ENCODE measurements at places on chromosomes 12 and 14.

- no peak for DNase-seq
These were observed 42.4 kb downstream of the DUSP16 start for GRCh38 chr12:12520273-12520672.

- DNase-seq = no peak
These were observed 292.4 kb downstream of the DUSP6 start for GRCh38 chr12:89059721-89060541.

GRCh38 chr14:92897922-92898565 is 24.9 kb upstream of the CHGA start:
- DNase-seq = no peak

- no peak for DNase-seq
These were observed 33.9 kb downstream of the SERPINA3 start for GRCh38 chr14:94646066-94646465.

DNA sequence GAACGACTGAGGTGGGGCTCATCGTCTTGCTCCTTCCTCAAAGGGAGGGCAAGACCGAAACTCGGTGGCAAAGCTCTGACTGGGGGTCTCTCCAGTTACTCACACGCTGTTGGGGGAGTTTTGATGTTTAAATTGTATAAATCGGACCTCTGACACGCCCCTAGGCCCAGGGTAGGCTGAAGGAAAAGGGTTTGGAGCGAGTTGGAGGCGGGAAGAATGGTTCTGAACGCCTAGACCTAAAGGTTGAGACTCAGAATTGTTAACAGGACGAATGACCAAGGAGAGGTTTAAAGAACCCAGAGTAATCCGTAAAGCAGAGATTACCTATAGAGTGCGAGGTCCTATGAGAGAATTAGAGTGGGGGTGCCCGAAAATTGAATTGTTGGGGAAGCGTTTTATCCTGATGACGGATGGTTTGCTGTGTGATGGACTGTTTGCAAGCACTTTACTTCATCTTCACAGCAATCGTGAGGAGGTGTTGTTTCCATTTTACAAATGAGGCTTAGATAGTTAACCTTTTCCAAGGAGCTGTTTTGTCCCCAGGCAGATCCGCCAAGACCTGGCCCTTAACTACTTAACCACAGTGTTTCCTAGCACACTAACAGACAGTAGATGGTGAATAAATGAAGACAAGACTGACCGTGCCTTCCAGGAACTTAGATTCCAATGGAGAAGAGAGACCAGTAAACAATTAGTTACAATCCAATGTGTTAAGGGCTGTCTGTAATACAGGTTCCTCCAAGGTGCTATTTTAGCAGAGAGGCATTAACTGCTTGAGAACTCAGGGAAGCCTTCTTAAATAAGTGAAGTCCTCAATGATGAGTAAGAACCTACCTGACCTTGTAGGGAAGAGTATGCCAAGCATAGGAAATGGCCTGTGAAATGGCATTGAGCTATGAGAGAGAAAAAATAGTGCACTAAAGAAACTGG is 929 bp upstream of the UBE2N start:
- no peak for DNase-seq

Measured in BE2C (cell line).